Amniotic stem cell (primary cell): ENCODE measurements at places on chromosomes 11 and 22.

- no peak for DNase-seq
Measured at GRCh38 chr11:27467181-27467913, 5.2 kb downstream of the LGR4 start.

GRCh38 chr11:1260023-1260501 is 37.2 kb downstream of the MUC5B start:
- no peak for DNase-seq

DNA sequence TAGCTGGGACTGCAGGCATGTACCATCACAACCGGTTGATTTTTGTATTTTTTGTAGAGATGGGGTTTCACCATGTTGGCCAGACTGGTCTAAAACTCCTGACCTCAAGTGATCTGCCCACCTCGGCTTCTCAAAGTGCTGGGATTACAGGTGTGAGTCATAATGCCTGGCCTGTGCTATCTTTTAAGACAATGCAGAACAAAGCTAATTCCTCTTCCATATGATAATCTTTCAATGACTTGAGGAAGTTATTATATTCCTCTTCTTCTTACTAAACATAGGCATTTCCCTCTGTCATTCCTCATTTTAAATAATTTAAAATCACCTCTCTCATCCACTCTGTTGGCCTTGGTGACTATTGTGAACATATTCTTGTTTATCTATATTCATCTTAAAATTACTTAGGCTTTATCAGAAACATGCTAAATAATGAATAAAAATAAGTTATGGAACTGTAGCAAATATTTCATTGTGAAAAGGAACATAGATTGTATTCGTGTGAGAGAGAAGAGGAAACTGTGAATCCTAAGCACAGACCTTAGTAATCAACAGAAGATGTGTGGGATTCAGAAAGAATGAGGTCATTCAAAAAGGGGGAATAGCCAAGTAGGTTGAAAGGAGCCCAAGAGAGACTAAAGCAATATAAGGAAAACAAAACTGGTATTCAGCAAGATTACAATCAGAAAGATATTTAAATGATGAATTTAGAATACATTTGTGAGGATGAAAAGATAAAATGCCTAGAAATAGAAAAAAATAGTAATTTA is 269.4 kb downstream of the TTC28 start:
- DNase-seq: no peak

- no peak for DNase-seq
Measured at GRCh38 chr11:75955443-75955842, 140.4 kb downstream of the UVRAG start.

- no peak for DNase-seq
Measured at GRCh38 chr11:9752091-9752490, 88.2 kb downstream of the SWAP70 start.

- DNase-seq: no peak
Measured at GRCh38 chr22:11613898-11614755, 3913.9 kb upstream of the OR11H1 start.

GRCh38 chr22:48256776-48257684 is 1494.6 kb downstream of the TBC1D22A start:
- DNase-seq: no peak

DNA sequence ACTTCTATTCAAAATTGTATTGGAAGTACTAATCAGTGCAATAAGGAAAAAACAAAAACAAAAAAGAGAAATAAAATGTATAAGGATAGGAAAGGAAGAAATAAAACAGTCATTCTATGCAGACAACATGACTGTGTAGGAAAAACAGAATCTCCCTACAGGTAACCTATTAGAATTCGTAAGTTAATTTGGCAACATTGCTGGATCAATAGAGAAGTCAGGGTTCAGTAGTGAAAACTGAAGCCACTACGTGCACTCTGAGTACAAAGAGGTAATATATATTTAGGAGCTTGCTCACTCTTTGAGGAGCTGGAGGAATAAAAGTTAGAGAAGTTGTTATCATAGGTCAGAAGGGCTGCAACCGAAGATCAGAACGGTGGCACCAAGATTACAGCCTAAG is 84.0 kb upstream of the BMAL1 start:
- DNase-seq: no peak

GRCh38 chr11:60854140-60854846 is 1.5 kb downstream of the PTGDR2 start:
- DNase-seq: no peak

GRCh38 chr11:120248551-120249278 is 8.8 kb downstream of the POU2F3 start:
- no peak for DNase-seq

DNA sequence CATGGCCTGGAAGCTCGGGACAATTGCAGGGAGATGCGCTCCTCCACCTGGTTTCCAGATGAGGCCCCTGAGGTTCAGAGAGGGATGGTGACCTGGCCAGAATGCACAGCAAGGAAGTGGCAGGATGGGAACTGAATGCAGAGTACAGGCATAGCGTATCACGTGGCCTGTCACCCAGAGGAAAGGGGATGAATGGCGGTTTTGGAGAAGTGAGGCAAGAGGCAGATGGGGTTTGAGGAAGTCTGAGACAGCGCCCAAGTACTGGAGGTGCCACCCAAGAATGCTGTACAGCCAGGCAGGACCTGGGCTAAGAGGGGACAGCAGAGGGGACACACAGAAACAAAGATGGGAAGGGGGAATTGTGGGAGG is 4.9 kb downstream of the RAB3IL1 start:
- no peak for DNase-seq

DNA sequence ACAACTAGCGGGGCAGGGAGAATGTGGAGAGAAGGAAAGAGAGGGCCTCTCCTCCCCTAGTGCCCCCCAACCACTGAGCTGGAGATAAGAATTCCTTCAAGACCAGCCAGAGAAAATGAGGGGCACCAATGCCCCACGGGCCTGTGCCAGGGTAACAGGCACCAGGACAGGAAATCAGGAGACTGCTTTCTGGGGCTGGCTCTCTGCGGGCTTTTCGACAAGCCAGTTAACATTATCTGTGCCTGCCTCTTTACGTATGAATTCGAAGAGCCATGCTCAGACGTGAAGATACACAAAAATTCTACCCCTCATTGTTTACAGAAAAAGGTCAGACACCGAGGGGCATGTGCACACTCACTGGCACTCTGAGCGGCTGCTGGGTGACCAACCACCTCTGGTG is 52.1 kb downstream of the MYH9 start:
- no peak for DNase-seq
